ENCODE measurements at places on chromosomes 13 and 19.

DNA sequence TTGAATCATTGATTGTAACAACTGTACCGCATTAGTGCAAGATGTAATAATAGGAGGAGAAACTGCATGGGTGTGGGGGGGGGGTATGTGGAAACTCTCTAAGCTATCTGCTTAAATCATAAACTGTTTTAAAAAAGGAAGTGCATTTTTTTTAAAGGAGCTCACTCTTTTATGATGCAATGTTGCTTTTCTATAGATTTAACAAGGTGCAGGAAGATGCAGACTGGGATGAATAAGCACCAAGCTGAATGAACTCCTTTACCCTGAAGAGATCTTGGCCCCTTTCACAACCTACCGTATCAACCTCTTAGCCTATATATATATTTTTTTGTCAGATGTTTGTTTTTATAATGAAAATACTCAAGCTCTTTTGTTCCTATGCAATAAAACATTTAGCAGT is 95.9 kb downstream of the AKAP11 start:
- no peak for DNase-seq

GRCh38 chr19:33982706-33983105 is 186.0 kb downstream of the KCTD15 start:
- no peak for DNase-seq

GRCh38 chr13:95352486-95352885 is 51.2 kb upstream of the ABCC4 start:
- no peak for DNase-seq

DNA sequence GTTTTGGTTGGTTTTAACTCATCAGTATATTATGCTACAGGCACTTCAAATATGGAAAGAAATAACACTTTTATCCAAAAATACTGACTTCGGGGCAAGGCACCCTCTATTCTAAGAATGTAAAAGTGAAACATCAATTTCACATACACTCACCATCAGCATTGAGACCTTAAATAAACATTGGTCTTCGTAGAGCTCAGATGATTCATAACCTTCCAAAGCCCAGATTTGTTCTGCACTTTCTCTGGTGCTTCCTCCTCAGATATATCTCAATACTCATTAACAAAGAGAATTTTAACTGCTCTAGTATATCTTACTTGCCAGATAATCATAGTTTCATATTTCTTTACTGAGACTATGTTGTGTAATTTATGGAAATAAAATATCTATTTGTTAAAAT is 794.3 kb downstream of the LIG4 start:
- no peak for DNase-seq

GRCh38 chr13:35978607-35979316 is 152.4 kb downstream of the DCLK1 start:
- peak; percentile 32 for DNase-seq

- no peak for DNase-seq
Observed at GRCh38 chr13:68588623-68589022, 1358.5 kb upstream of the PCDH9 start.

GRCh38 chr13:21079761-21080592 is 18.6 kb upstream of the LATS2 start:
- no peak for DNase-seq

GRCh38 chr19:8343483-8343844 is 402 bp upstream of the KANK3 start:
- no peak for DNase-seq

GRCh38 chr19:2791876-2792275 is 6.6 kb downstream of the THOP1 start:
- DNase-seq, result no peak

GRCh38 chr13:51122868-51123566 is 11.9 kb upstream of the C13orf42 start:
- no peak for DNase-seq

DNA sequence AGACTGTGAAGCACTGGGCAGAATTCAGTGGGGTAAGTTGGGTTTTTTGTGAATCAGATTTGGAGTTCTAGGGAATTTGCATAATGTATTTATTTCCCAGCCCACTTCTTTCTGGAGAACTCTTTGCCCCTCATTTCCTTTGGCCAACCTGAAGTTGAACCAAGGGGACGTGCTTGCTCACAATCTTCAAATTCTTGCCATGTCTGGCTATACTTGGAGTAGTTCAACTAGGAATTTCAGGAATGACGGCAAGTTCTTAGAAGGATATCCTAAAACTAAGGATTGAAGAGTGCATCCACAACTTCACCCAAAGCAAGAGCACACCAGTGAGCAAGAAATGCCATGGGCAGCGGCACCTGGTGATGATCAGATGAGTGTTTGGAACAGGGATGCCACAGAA is 88.5 kb downstream of the TEX26 start:
- DNase-seq, result no peak

GRCh38 chr19:27748551-27749152 is 1464.3 kb downstream of the UQCRFS1 start:
- no peak for DNase-seq

DNA sequence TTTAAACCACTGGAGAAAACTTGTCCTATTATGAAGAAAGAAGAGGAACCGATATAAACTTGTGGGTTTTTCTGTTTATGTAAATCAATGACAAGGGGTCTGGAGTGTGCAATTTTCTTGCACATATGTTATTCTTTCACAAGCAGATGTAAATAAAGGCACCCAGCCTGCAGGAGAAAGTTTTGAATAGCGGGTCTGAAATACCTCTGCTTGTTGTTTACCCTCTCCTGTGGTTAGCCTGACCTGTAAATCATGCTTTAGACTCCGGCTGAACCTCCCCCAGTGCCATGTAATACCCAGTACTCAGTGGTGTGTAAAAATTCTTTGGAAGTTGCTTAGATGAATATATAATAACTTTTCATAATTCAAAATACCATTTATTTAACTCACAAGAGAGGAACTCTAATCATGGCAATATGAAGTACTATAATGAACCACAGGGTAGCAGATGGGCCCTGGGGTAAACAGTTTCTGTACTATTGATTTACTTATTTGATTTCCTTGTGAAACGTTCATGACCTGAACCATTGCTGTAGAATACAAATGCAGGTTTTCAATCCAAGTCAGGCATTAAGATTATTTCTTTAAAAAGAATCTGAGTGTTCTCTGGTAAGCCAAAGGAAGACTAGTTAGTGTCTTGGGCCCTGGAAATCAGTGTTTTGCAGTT is 245.1 kb downstream of the LMO7 start:
- no peak for DNase-seq

- peak; percentile 80 for DNase-seq
Observed at GRCh38 chr19:41925208-41926003, 2.8 kb downstream of the ERFL start.

- no peak for DNase-seq
Observed at GRCh38 chr19:748274-748598, 2.7 kb upstream of the MISP start.

DNA sequence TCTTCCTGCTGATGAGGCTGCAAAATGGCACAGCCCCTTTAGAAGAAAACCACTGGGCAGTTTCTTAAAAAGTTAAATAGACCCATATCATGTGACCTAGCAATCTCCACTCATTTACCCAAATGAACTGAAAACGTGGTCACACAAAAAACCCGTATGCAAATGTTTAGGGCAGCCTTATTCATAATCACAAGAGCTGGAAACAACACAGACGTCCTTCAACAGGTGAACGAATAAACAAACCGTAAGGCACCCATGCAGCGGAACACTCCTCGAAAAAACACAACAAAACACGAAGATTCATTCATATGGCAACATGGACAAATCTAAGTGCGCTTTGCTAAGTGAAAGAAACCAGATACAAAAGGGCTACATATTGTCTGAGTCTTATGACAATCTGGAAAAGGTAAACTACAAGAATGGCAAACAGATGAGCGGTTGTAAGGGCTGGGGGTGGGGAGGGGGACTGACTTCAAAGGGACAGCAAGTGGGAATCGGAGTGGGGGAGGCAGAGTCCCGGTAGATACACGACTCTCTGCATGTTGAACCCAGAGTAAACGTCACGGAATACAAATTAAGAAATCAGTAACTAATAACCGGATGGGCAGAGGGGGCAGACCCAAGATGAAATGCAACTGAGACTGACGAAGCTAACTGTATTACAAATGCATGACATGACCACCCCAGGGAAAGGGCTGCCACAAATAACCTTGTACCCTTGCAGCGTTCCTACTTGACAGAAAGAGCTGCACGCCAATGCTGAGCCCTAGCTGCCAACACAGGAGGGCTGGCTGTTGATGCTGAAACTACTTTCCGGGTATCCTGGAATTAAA is 33.4 kb downstream of the MLLT1 start:
- DNase-seq, result no peak

DNA sequence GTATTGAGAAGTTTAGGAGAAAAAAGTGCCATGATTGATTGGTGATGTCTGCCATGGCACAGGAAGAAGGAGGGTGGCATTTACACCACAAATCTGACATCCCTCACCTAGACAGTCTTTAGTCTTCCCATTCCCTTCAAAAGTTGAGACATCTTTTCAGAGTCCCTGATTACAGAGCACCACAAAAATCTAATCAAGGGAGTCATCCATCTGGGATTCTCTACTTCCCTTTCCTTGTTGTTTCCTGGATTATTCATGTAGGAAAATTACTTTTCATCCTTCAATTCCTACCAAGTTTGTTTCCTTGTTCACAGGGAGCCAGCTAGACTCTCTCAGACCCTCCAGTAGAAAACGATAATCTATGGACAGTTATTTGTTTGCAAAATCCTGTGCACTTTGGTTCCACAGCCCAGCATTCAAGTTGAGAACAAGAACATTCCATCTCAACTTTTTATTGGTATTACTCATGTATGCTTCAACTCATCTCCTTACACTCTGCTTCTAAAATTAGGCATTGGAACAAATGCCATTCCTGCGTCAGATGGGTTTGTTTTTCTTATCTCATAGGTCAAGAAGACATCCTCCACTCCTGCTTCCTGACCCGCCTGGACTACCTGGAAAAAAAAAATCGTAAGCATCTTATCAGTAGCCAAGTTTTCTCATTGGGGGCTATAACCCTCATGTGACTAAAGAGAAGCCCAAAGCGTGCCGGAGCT is 259.9 kb downstream of the FOXO1 start:
- DNase-seq, result no peak

GRCh38 chr19:13054626-13055212 is 47.9 kb downstream of the LYL1 start:
- DNase-seq, result no peak

DNA sequence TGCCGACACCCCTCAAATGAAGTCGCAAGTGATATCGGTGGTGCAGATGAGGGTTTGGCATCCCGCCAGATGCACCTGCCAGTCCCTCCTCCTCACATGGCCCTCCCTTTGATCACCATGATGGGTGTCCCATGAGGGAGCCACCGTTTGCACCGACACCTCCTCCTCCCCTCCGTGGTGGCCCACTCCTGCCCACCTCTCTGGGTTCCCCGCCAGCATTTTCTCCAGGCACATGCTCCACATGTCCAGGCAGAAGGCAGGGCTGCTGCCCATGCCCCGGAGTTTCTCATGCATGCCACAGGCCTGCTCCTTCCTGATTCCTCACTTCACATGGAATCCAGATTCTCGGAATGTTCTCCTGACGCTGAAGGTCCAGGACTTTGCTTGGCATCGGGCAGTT is 49.3 kb downstream of the COL4A2 start:
- no peak for DNase-seq

- no peak for DNase-seq
Observed at GRCh38 chr19:33595783-33596182, 26.0 kb upstream of the CHST8 start.

GRCh38 chr13:39321574-39321973 is 281.4 kb downstream of the LHFPL6 start:
- no peak for DNase-seq

DNA sequence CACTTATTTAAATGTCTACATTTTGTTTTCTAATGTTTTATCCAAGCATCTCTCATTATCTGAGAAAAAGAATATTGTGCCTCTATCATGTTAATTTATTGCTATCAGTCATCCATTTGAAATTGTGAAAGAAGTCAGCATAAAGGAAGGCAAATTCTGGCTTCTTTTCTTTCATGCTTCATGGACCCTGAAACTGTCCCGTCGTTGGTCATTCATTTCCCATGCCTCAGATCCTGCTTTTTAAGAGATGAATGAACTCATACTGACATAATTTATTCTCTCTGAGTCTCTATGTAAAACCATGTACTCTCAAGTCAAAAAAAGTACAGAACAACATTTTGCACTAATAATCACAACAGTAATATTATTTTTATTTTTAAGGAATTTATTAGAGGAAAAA is 2512.0 kb downstream of the PCDH9 start:
- DNase-seq, result no peak

- peak; percentile 31 for DNase-seq
Observed at GRCh38 chr13:52780092-52780491, 40.5 kb upstream of the CNMD start.

DNA sequence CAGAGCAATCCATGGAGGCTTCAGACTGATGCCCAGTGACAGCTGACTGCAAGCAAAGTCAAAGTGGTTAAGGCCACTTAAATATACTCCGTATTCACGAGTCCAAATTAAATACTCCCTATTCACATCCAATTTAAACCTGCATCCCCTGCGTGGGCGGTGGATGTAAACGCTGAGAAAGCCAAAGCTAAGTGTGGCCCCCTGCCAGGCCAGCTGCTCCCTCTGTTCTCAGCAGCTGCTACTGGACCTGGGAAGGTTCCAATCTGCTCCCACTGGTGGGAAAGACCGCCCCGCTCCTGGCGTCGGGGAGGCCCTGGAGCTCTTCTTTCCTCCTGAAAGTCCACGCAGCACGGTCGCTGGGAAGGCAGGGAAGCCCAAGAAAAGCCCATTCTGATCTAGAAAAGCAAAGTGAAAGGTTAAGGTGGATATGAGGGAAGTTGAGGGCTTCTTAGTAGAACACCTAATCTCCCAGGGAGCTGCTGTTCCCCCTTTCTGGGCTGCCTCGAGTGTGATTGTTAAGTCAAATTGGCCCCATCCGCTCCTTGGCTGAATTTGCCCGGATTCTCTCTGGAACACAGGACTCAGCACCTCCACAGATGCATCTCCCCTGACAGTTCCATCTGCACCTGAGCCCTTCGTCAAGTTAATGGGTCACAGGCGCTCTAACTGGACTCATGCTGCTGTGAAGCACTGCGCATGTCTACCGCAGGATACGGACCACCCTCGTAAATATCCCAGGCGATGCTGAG is 205.5 kb downstream of the USP12 start:
- DNase-seq, result peak; percentile 12
